ENCODE measurements at places on chromosomes 4 and X.

DNA sequence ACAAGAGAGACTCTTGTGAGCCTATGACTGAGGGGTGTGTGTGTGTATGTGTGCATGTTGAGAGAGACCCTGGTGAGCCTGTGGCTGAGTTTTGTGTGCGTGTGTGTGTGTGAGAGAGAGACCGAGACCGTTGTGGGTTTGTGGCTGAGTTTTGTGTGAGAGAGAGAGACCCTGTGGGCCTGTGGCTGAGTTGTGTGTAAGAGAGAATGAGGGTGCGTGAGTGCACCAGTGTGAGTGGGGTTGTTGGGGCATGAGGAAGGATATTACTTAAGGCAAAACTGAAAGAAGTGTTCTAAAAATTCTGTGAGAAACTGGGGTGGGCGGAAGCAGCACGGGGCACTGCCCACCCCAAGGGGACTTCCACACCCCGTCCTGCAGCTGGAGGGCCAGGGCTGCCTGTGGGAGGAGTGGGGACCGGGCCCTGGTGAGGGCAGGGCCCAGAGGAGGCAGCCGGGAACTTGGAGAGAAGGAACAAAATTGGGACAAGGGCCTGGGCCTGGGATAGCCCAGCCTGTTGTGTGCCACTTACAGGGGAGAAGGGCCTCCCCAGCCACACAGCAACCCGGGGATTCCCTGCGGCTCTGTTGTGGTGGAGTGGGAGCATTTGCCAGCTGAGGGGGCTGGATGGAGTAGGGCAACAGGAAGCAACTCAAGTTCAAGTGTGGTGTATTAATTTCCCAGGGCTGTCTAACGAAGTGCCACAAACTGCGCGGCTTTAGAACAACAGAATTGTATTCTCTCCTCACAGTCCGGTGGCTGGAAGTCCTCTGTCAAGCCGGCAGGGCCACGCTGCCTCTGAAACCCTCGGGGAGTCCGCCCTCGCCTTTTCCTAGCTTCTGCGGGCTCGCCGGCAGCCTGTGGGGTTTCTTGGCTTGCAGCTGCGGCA lies 22.1 kb downstream of the TMEM131L start:
- peak; percentile 84 for DNase-seq

GRCh38 chr4:47482326-47482725 lies 2.7 kb upstream of the ATP10D start:
- no peak for DNase-seq

DNA sequence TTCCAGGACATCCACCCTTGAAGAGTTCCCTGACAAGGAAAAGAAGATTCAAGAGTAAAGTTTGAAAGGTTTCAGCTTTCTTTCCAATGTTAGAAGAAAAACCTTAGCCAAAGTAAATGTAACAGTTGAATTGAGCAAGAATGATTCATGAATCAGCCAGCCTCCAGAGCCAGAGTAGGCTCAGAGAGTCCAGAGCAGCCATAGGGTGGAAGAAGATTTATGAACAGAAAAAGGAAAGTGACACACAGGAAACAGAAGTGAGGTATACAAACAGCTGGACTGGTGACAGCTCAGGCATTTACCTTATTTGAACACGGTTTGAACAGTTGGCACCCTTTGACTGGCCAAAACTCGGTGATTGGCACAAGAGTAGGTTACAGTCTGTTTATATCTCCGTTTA lies 63.2 kb downstream of the QDPR start:
- no peak for DNase-seq

DNA sequence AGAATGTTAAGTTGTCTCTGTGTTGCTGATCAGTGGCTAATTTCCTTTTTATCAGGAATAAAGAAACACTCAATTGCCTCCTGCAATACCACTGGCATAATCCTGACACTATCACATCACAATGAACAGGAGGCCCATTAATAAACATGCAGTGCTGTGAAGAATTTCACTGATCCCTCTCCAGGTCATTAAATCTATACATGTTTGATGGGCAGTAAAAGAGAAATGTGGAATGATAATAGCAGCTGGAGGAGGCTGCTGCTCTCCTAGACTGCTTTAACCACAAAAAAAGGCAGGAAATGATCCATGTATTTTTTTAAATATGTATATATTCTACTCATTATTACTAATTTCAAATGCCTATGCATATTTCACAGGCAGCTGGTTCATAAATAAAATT lies 202.1 kb downstream of the CENPC start:
- no peak for DNase-seq

DNA sequence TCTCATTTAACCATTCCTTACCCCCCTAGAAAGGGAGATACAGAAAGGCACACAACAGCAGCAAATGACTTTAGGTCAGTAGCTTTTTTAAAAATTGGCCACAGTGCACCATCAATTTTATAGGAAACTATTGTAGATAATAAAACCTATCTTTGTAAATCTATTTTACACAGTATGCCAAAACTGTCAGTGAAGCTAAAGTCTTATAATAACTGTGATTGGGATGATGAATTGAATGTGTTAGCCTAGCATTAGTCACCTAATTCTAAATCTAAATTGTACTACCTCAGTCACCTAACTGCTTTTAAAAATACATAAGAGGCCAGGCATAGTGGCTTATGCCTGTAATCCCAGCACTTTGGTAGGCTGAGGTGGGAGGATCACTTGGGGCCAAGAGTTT lies 44.2 kb downstream of the SH3RF1 start:
- DNase-seq: no peak

Measured in stimulated activated naive CD8-positive, alpha-beta T cell treated with anti-CD3 and anti-CD28 coated beads, Interleukin-15, Interleukin-2, amounts not matched to agents 100 U/mL and 50 U/mL, for 24 hours (primary cell).